Hematopoietic multipotent progenitor cell treated with erythropoietin and hydrocortisone succinate and interleukin-3 and kit ligand, for 4 days (in vitro differentiated cells): ENCODE measurements at places on chromosomes 4 and X.

DNA sequence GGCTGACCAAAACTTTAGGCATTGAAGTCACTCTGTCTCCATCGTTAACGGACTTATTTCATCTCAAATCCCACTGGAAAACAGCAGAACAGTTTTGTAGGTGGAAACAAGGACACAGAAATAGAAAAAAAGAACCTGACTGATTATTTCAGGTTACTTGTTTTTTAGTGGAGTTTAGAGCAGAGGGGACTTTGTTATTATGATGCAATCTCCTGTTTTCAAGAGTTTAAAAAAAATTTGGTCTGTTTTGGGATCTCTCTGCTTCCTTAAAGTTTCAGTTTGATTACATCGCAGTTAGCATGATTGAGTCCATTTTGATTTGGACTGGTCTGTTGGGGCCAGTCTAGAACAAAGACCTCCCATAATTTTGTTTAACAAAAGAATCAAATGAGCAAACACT, 13.6 kb downstream of the PROM1 start:
- DNase-seq: no peak

GRCh38 chr4:86118711-86119110, 241.1 kb downstream of the MAPK10 start:
- no peak for DNase-seq

- DNase-seq: peak; percentile 70
These were observed 33.1 kb downstream of the ENPEP start for GRCh38 chr4:110508827-110509710.

- no peak for DNase-seq
These were observed 352.8 kb upstream of the ATOH1 start for GRCh38 chr4:93475730-93476129.

- no peak for DNase-seq
These were observed 278.9 kb downstream of the FBXW7 start for GRCh38 chr4:152256996-152257395.

GRCh38 chrX:56798866-56799758, 70.1 kb downstream of the NBDY start:
- no peak for DNase-seq

- peak; percentile 13 for DNase-seq
These were observed 114.9 kb upstream of the MAP3K15 start for GRCh38 chrX:19630228-19630627.

GRCh38 chr4:6116696-6117285, 83.6 kb downstream of the JAKMIP1 start:
- DNase-seq: no peak

- DNase-seq: peak; percentile 37
These were observed 133.8 kb upstream of the EMCN start for GRCh38 chr4:100651499-100652175.

GRCh38 chrX:148872161-148872535, 371.7 kb downstream of the AFF2 start:
- no peak for DNase-seq

GRCh38 chr4:174334628-174335027, 50.9 kb downstream of the CEP44 start:
- DNase-seq: no peak

- no peak for DNase-seq
These were observed 80.5 kb downstream of the CLDN34 start for GRCh38 chrX:10047631-10048030.

DNA sequence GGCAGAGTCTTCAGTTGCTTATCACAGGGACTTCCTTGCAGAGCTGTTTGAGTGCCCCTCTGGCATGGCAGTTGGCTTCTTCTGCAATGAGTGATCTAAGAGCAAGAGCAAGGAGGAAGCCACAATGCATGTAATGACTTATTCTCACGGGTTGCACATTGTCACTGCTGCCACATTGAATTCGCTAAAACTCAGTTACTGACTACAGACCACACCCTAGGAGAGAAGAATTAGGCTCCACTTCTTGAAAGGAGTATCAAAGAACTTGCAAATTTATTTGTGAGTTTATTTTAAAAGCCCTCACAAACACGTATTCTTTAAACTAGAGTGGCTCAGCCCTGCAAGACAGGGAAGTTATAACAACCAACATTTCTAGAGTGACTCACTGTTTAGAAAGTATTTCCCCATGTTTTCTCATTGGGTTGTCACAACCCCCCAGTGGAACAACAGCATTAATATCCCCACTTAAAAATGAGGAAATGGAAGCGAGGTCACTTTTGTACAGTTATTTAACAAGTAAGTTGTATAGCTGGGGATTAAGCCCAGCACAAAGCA, 32.4 kb upstream of the RBPJ start:
- peak; percentile 84 for DNase-seq

DNA sequence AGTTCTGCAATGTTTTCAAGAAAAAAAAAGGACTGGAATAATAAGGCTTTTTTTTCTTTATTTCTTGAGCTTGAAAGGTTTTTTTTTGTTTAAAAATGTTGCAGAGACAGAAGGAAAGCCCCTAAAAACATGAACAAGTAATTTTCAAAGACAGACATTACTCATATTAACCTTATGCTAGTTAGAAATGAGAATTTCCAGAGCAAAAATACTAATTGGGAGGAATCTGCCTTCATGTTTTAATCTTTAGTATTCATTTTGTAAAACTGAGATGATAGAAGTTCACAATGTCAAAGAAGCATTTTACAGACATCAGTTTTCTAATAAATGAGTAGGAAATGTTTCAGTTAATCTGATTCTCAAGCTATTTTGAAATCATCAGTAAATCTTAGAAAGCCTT, 1805.3 kb downstream of the PCDH7 start:
- DNase-seq: no peak

DNA sequence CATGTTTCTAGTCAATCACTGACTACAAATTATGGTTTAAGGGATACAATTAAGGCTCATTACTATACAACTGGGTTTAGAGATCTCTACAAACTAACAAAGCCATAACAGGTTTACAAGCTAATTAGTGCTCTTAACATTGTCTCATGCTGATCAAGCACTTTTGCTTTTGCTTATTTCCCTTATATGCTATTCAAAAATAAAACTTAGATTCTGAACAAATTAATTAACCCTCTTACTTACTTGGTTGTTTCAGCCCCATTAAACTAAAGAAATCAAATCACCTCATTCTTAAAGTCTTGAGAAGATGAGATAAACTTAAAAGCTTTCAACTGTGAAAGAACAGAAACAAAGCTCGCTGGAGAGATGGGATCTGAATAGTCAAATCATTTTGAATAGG, 2024.5 kb upstream of the ADGRL3 start:
- no peak for DNase-seq

GRCh38 chr4:2663275-2663674, 92.9 kb downstream of the TNIP2 start:
- no peak for DNase-seq

DNA sequence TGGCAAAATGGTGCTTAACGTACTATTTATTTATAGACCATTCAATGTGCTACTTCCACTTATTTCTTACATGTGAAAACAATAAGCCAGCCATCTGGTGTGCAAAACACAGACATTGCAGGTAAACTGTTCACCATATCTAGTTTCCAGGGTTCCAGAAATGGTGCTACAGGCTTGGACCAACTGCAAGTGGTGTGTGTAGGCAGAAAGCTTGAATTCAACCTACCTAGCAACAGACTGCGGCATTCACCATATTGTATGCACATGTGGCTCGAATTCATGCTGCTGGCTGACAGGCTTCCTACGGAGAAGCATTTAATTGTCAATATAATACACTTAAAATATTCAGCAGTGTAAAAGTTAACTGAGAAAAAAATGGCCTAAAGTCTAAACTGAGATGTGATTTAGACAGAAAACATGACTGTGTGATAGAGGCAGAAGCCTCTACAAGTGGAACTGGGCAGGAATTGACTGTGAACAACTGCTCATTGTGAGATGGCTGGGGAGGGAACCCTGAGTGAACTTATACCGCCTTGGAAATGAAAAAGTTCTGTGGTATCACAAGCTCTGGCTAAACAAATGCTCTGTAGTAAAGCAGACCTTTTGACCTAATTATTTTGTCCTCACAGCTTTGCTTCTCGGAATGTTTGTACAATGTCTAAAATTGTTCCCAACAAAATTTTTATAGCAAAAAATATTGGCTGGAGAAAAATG, 434.7 kb downstream of the GRIA2 start:
- no peak for DNase-seq

DNA sequence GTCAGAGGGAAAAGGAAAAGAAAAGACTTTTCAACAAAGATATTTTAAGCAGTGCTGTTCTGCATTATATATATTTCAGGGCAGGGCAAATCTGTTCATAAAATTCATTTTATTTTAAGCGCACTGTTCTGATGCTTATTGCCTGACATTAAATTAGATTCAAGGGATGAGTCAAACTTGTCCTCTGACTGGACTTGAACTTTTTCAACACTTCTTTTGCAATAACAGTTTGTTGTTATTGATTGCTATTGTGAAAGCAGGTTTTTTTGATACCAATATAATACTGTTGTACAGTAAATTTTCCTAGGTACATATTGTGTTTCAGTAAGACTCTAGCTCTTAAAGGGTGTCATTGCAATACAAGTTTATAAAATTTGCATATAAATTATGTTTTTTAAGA, 481.3 kb downstream of the NAF1 start:
- DNase-seq: no peak

GRCh38 chr4:11166034-11166433, 262.7 kb downstream of the HS3ST1 start:
- no peak for DNase-seq

GRCh38 chrX:107484002-107484726, 34.7 kb downstream of the FRMPD3 start:
- DNase-seq: no peak

DNA sequence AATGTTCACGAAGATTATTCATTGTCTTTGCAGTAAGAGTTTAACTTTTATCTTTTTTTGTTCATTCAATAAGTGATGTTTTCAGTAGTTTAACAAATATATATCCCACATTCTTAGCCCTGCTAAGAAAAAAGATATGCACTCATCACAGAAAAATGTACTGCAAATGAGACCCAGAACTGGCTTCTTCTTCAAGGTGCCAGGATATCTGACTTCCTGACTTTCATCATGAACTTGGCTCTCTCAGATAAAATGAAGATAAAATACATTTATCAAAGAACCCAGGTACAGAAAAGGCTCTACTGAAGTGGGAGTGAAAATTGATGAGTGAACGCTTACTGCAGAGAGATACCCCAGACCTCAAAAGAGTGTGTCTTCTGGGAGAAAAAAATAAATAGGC, 177.8 kb upstream of the DKK2 start:
- DNase-seq: no peak

- DNase-seq: no peak
These were observed at the start of gene UGT2B17 for GRCh38 chr4:68576272-68577125. TSS of gene UGT2B17 (minus strand) at chr4:68576322. CDS start at chr4:68568484, 7,838 bp downstream.

- DNase-seq: no peak
These were observed 23.8 kb upstream of the HPSE start for GRCh38 chr4:83358410-83358809.

- DNase-seq: no peak
These were observed 94.3 kb downstream of the VCX3A start for GRCh38 chrX:6440648-6441047.

- peak; percentile 1 for DNase-seq
These were observed 1203.1 kb downstream of the PCDH18 start for GRCh38 chr4:136329042-136329662.

- peak; percentile 62 for DNase-seq
These were observed 98.1 kb downstream of the MGST2 start for GRCh38 chr4:139763672-139764071.

- DNase-seq: no peak
These were observed 23.8 kb upstream of the CYP4V2 start for GRCh38 chr4:186167605-186168004.

- peak; percentile 7 for DNase-seq
These were observed 1930.5 kb upstream of the AGA start for GRCh38 chr4:179372746-179373145.

- DNase-seq: no peak
These were observed 514.2 kb upstream of the GALNT7 start for GRCh38 chr4:172654457-172654856.

DNA sequence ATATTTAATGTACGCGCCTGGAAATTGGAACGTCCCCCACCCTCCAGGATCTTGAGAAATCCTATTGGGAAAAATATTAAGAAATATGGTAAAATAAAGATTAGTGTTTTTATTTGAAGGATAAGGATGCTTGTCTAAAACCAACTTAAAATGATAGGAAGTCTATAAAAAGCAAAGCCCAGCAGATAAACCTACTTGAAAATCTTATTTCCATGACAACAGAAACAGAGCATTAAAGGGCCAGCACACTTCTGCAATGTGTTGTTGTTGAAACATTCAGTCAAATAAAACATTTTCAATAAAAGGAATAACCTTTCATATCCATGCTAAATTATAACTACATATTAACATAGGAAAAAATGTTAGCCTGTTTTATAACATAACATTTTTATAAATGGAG, 29.3 kb upstream of the GPM6A start:
- DNase-seq: no peak

- DNase-seq: no peak
These were observed 109.9 kb downstream of the RAPGEF2 start for GRCh38 chr4:159212675-159213293.

GRCh38 chrX:16212024-16212423, 44.7 kb downstream of the MAGEB17 start:
- no peak for DNase-seq

- peak; percentile 77 for DNase-seq
These were observed 98.2 kb upstream of the PRKX start for GRCh38 chrX:3811331-3812311.

DNA sequence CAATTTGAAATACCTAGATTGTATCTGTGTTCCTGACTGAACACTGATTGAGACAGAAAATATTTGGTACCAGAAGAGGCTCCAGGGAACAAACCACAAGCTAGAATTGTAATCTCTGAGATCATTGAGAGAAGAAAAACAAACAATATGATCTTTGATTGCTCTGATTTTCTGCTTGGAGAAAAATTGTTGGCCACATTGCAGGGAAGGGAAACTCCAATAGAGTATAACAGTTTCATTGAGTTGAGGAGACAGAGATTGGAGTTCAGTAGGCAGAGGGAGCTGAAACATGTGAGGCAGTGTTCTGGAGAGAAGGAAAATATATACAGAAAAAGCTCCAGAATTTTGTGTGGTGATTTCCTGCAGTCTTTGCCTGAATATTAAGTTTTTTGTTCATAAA, 158.2 kb downstream of the C4orf33 start:
- no peak for DNase-seq

- DNase-seq: no peak
These were observed 124.2 kb downstream of the GUCY2F start for GRCh38 chrX:109357706-109358105.

DNA sequence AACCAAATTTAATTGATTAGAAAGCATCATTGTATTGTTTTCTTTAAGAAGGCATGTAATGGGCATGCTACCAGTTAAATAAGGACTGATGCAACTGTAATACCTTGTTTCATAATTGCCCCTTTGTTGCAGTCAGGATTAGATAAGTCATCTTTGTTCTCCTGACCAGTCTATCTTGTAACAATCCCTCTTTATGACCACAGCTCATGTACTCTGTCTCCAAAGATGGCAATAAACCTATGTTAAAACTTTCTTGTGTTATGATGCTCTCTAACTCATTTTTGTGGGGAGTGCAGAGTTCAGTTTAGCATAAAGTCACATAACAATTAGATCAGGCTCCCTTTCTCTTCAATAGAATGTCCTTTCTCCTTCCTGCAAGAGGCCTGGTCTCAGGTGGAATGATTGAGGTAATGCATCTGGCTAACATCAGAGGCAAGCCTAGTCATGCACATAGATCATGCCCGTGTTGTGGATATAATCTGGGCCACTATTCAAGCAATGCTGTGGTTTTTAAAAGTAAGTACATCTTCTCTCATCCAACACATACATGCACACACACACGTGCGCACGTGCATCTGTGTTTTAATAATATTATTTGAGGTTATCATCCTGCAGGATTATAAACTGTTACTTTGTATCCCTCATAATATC, 45.6 kb downstream of the TMEM154 start:
- DNase-seq: peak; percentile 59

GRCh38 chr4:80538276-80538926, 202.9 kb downstream of the CFAP299 start:
- no peak for DNase-seq

- DNase-seq: no peak
These were observed 415.4 kb downstream of the SPRY1 start for GRCh38 chr4:123812066-123812390.
